ENCODE measurements at places on chromosomes 2 and 18.

- ATAC-seq: peak; percentile 59
These were observed 11.3 kb downstream of the AGPS start for GRCh38 chr2:177403838-177404237.

DNA sequence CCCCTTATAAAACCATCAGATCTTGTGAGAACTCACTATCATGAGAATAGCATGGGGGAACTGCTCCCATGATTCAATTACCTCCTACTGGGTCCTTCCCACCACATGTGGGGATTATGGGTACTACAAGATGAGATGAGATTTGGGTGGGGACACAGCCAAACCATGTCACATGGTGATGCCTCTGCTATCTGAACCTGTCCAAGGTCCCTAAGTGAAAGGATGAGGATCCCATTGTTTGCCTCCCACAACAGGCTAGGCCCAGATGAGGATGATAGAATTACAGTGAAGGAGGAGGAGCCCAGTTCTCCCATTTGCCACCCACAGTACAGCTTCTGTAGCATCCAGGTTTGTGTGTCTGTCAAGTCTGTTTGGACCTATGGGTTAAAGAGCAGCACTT, 65.4 kb downstream of the PRKCE start:
- no peak for ATAC-seq

DNA sequence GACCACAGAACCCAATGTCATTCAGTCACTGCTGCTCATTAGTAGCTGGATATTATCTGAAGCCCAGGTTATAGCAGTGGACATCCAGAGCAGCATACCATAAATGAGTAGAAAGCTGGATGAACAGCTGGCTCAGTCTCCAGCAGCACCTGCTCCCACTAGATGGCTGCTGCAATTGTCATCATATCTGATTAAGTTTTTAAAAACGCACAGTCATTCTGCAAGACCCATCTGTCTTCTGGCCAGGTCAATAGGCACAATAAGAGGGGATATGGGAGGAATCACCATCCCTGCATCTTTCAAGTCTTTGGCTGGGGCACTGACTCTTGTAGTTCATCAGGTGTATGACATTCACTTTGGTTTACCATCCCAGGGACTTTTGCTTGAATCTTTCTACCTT, 55.1 kb upstream of the XDH start:
- no peak for ATAC-seq

DNA sequence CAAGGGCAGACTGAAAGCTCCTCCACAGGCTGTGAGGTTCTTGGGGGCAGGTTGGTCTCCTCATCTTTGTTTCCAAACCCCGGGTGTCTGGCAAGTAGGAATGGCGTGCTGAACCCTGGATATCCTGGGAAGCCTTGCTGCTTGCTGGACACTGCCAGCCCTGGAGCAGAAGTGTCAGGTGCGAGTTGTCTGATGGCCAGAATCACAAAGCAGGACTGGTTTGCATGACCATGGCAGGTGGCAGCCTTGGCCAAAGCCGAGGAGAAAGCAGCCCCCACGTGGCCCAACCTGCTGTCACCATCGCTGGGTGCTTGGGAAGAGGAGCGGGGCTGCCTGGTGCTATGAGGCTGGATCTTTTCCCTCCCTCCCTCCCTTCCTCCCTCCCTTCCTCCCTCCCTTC, 309.5 kb upstream of the HS6ST1 start:
- no peak for ATAC-seq

GRCh38 chr2:8965216-8965969, 38.1 kb downstream of the MBOAT2 start:
- no peak for ATAC-seq

GRCh38 chr2:227347117-227347516, 22.1 kb downstream of the MFF start:
- ATAC-seq: no peak
